ENCODE measurements at places on chromosomes 12 and 14.

GRCh38 chr12:51793201-51793600 lies 55.3 kb downstream of the FIGNL2 start:
- no peak for DNase-seq

DNA sequence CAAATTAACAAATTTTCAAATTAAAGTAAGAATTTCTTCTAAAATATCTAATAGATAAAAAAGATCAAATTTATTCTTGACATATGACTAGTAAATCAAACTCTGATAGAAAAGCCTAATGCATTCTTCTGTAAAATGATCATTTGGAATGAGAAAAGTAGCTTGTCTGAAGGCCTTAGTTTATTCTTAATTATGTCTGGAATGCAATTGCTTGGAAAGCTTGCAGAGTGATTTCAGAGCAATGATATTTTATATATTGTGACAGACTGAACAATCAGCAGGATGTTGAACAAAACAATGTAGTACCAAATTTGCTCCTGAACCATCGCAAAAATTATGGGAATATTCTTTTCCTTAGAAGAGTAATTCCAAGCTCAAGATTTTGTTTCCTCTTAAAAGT lies 789.6 kb upstream of the NOVA1 start:
- no peak for DNase-seq

- no peak for DNase-seq
Measured at GRCh38 chr14:99215277-99215676, 56.7 kb downstream of the BCL11B start.

DNA sequence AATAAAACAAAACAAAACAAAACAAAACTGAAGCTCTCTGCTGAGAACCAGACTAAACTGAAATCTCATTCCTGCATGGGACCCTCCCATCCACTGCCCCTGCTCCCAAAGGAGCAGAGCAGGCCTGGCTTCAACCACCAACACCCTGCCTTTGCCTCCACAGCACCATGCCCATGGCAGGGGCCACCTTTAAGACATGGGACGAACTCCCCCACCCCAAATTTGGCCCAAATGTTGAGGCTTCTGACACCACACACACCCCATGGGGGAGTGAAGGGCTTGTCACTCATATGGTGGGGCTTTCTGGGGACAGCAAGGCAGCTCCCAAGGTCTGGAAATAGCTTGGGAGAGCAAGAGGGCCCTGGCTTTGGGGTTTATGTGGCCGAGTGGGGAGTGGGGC lies 177.2 kb downstream of the KIF26A start:
- no peak for DNase-seq

- DNase-seq: peak; percentile 59
Measured at GRCh38 chr12:47903927-47904712, 674 bp downstream of the VDR start.

GRCh38 chr12:70615174-70615866 lies 21.9 kb downstream of the PTPRB start:
- DNase-seq: no peak

DNA sequence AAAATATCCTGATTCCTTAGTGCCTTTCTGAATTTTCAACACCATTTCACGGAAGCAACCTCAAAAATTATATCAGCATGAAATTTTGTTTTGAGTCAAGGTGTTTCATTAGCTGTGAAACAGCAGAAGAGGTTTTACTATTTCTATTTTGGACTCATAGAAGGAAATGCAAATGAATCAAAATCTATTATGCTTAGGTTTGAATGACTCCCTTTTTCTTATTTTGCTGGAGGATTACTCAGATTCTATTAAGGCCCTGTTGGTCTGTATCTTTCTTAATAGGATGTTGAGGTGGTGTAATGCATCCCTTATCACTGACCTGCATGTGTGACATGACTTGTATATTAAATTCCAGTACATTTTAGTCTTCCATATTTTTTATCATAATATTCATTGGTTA lies 165.8 kb downstream of the TMTC2 start:
- no peak for DNase-seq

DNA sequence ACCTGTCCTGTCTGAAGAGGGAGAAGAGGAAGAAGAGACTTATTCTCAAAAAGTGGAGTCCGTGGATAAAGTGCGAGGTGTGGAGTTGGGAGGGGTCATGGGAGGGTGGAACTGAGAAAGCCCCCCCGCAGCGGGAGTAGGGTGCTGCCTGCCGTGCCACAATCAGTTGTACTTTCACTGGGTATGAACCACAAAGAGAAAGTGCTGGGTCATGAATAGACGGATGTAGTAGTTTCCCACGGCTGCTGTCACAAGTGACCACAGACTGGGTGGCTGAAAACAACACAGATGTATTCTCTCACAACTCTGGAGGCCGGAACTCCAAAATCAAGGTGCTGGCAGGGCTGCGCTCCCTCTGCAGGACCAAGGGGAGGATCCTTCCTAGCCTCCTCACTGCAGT lies 5.5 kb downstream of the DNAH10 start:
- no peak for DNase-seq

GRCh38 chr12:122726080-122726558 lies 4.5 kb downstream of the HCAR1 start:
- peak; percentile 72 for DNase-seq

- peak; percentile 63 for DNase-seq
Measured at GRCh38 chr12:81644503-81644902, 114.6 kb downstream of the PPFIA2 start.

DNA sequence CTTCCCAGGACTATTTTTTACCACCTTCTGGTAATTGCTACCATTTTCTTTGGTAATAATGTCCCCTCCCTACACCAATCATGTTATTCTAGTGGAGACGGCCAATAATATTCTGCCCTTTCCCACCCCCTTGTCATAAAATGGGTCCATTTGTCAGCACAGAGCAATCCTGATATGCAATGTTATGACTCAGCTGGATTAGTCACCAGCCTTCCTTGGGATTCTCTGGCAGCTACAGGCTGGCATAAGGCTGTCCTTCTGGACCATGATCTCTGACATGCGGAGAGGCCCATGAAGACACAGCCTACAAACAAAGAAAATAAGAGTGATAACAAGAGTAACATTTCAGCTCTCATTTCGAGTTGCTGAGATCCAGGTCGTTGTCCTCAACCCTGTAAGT lies 222.0 kb upstream of the CPNE8 start:
- no peak for DNase-seq

DNA sequence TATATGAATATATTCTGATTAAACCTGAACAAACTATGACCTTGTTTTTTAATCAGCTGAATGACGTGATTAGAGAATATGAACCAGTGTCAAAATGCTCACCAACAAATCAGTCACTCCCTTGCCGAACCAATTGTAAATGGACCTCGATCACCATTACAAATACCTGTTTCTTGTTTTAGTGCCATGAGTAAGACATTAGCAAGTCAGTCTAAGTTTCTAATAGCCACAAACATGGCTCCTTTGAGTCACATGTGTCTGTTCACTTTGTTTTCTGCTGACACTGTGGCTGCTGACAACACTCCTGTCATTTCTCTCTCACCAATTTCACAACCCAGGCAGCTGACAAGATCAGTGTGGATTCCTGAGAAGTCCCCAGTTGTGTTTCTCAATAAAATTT lies 286.2 kb upstream of the MDGA2 start:
- DNase-seq: no peak

DNA sequence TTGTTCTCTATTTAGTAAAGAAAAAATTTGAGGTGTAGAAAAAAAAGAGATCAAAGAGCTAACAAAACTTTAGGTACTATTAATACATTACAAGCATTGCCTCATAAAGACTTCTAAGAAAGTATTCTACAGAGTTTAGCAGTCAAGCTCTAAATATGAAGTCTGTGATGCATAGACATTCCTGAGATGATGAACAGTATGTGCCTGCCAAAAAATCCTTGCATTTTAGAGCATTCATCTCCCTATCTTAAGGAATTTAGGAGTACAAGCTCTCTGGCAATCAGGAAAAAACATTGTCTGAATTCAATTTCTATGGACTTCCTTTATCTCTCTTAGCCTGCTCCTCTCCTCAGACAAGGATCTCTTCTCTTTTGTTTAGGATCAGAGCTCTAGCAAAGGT lies 202.6 kb upstream of the LRFN5 start:
- DNase-seq: no peak

DNA sequence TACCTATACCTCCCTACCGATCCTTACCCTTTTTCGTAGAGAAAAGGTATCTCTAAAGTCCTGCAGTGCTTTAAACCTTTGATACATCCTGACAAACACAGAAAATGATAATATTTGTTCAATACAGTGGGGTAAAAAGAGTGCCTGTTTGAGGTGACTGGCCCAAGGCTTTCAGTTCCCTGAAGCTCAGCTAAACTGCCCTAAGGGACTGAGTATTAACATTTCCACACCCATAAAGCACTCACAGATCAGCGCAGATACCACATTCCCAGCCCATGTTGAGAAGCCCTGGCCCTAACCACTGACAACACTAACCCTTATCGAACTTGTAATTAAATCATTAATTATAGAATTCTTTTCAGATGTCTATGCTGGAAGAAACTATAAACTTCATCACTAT lies 108.7 kb downstream of the DIP2B start:
- DNase-seq: no peak

DNA sequence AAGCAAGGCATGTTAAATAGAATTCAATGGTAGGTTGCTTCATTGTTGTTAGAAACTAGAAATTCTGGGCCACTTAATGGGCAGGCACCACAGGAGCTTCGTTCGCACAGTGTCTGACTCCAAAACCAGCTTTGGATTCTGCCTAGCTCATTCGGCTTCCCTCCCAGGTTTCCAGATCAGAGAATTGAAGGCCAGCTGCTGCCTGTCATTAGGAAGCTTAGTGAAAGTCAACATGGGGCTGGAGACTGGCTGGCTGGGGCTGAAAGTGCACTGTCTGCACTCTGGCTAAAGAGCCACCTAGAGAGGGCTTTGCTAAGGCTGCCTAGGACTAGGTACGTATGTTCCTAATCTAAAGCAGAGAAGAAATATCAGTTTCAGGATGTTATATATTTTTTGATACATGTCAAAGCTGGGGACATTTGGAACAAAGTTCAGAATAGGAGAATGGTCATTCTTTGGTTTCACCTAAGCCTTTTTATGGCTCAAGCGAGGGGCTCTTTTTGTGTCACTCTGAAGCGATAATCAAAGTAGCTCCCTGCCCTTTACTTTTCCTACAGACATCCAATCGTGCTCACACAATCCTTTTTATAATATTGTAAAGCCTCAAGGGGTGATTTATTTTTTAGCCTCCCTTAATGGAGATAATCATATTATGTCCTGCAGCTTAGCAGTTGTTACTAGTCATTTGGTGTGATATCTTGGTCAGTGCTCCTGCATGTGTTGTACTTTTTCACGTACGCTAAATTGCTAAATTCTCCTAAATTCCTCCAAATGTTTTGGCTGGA lies 238.5 kb upstream of the NAV3 start:
- DNase-seq: no peak

GRCh38 chr12:52952076-52952801 lies 3.3 kb downstream of the KRT18 start:
- no peak for DNase-seq

- no peak for DNase-seq
Measured at GRCh38 chr12:29599381-29599780, 101.9 kb upstream of the OVCH1 start.

DNA sequence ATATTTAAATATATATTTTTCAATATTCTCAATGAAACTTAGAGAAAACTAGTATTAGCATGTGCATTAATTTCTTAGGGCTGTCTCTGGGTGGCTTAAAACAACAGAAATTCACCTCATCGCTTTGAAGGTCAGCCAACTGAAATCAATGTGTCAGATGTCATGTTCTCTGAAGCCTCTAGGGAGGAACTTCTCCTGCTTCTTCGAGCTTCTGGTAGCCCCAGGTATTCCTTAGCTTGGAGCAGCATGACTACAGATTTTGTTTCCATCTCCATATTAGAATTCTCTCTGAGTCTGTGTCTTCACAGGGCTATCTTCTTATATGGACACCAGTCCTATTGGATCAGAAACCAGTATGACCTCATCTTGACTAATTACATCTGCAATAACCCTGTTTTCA lies 221.5 kb downstream of the PDZRN4 start:
- peak; percentile 2 for DNase-seq

GRCh38 chr14:81330619-81331122 lies 69.5 kb downstream of the STON2 start:
- DNase-seq: no peak

- no peak for DNase-seq
Measured at GRCh38 chr12:47068539-47068938, 10.9 kb upstream of the PCED1B start.

- no peak for DNase-seq
Measured at GRCh38 chr12:91205811-91206210, 23.2 kb upstream of the DCN start.

- no peak for DNase-seq
Measured at GRCh38 chr14:100362311-100362927, 39.3 kb downstream of the SLC25A47 start.

GRCh38 chr14:87686746-87687145 lies 306.2 kb downstream of the GALC start:
- no peak for DNase-seq

DNA sequence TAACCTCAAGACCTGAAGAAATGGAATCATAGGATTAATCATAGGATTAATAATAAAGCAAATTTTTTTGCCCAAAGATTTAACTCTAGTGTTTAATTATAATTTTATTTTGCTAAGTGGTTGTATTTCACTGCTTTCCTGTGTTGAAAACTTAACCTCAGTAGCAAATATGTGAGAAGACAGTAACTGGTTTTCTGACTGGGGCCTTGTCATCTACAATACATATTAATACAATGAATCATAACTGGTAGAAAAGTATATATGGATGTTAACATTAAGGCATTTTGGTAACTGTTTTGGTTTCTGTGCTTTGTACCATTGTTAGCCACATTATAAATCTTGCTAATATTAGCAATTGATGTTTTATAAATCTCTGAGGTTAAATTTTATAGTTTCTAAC lies 92.2 kb downstream of the ACSS3 start:
- no peak for DNase-seq

- DNase-seq: no peak
Measured at GRCh38 chr12:42705863-42706262, 116.3 kb upstream of the PRICKLE1 start.

GRCh38 chr14:22602862-22603261 lies 4.8 kb downstream of the ABHD4 start:
- DNase-seq: no peak

DNA sequence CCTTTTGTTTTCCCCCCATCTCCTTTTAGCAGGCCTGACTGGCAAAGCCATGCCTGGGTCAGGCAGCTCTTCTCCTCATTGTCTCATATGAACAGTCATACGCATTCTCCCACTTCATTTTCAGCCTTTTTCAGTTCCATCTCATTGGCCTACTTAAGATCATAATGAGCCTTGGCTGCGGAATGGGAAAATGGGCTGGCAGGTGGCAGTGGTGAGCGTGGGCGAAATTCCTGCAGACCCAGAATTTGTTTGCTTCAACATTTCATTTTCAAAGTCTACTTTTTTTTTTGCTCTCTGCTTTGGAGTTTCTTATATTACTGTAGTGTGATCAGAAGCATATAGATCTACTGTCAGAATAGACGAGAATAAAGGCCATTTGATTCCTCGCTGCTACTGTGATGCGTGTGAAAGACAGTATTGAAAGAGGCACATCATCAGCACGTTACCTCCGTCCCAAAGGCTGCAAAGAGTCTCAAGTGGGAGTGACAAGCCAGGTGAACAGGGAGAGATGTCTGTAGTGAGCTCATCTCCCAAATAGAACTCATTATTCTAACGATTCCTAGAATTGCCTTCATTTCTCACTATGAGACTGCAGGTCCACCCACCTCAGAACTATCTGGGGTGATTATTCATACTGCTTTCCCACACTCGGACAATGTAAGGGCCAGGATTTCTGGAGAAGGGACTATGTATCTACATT lies 73.7 kb downstream of the TBK1 start:
- DNase-seq: no peak

Data from Kasumi-1 (cell line).